Placental pericyte (primary cell): ENCODE measurements at places on chromosomes 6 and 20. TPM values are rescaled to one million over a fixed set of nuclear protein-coding genes. Genes with fewer than 3 reads are reported as not detected.

GNMT gene
- 0.22 TPM in 1 of 2 replicates, not detected in the other for total RNA-seq

SLC32A1 gene
- total RNA-seq: not detected in 2 replicates

HUS1B gene
- total RNA-seq: 0.88 and 2.0 TPM in 2 replicates

LRRC73 gene
- 0.57 and 0.66 TPM in 2 replicates for total RNA-seq

SNAI1 gene
- 1.1 and 2.1 TPM in 2 replicates for total RNA-seq

XKR7 gene
- not detected in 2 replicates for total RNA-seq

CAGE1 gene
- total RNA-seq: 0.14 and 0.22 TPM in 2 replicates

MACROD2 gene
- total RNA-seq: 0.29 and 0.88 TPM in 2 replicates

LRFN2 gene
- total RNA-seq: not detected in 2 replicates

ZNF76 gene
- 20.9 and 27.6 TPM in 2 replicates for total RNA-seq

HDGFL1 gene
- total RNA-seq: not detected in 2 replicates

FAXC gene
- 0.14 TPM in 1 of 2 replicates, not detected in the other for total RNA-seq

FNDC11 gene
- 0.43 and 0.88 TPM in 2 replicates for total RNA-seq

LY6G6C gene
- not detected in 2 replicates for total RNA-seq

PGK2 gene
- not detected in 2 replicates for total RNA-seq

E2F1 gene
- total RNA-seq: 0.66 and 19.8 TPM in 2 replicates

OR14J1 gene
- not detected in 2 replicates for total RNA-seq
